Activated CD4-positive, alpha-beta memory T cell treated with anti-CD3 and anti-CD28 coated beads, Interleukin-2, amount 10 ng/mL, durations not matched to agents 7 days and 5 days (primary cell): ENCODE measurements at places on chromosomes 2 and 18. TPM values are rescaled to one million over a fixed set of nuclear protein-coding genes. Genes with fewer than 3 reads are reported as not detected.

GRCh38 chr18:3121259-3121658 is 98.5 kb downstream of the MYOM1 start:
- H3K4me3 ChIP-seq, result no peak overlapping the region
- H3K27ac ChIP-seq, result no peak overlapping the region
- no peaks in the 10 kb centered on the region for H3K27me3 ChIP-seq
- no peaks in the 10 kb centered on the region for H3K4me1 ChIP-seq
- peaks cover 2% of the 10 kb centered on the region for H3K36me3 ChIP-seq
- no peak for DNase-seq

DNA sequence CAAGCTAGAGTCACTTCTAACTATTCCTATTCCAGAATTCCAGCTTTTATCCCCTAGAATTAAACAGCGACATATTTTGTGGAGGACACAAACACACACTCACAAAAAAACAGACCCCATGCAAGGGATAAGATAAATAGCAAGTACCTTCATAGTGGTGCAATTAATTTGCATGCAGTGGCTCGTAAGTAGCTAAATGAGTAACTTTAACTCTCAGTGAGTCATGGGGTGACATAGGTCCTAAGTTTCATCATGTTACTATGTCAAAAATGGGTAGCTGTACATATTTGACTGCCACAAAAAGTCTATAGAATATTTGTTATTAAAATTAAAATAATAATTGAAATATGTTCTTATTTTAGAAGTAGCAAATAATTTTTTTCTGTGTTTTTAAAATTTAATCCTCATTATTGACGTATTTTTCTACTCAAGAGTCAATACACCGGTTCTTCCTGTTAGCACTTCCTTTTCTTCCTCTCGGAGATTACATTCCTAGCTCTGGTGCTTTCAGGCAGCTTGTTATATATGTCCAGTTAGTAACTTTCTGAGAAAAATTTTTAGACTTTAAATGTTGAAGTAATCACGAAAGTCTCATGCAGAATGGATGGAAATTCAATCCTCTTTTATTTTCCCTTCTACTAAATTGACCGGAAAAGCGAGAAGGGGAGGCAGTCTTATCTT is 247.0 kb downstream of the KCNH7 start:
- H3K27me3 ChIP-seq, result no peaks in the 10 kb centered on the region
- DNase-seq, result no peak
- H3K4me3 ChIP-seq, result no peak overlapping the region

DNA sequence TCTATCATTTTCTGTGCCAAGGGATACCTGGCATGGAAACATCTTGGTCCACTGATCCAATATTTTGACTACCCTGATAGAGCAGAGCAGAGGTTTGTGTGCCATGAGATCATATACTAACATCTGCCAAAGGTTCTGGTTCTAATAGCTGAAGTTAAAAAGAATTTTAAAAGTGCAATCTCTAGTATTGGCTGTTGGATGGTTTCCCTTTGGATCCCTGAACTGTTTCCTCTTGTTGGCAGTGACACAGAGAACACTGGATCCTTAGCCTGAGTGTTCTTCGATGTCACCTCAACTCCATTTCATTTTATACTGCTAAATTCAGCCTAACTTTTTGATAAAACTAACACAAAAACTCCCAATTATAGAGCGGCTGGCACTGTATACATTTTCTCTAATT is 169.3 kb upstream of the FBXO11 start:
- no peaks in the 10 kb centered on the region for H3K36me3 ChIP-seq
- H3K4me1 ChIP-seq, result no peaks in the 10 kb centered on the region
- no peak for DNase-seq
- H3K27me3 ChIP-seq, result peaks cover 8% of the 10 kb centered on the region
- no peak overlapping the region for H3K27ac ChIP-seq

- H3K36me3 ChIP-seq, result no peaks in the 10 kb centered on the region
- no peak overlapping the region for H3K4me3 ChIP-seq
- H3K27ac ChIP-seq, result no peak overlapping the region
- no peak for DNase-seq
- no peaks in the 10 kb centered on the region for H3K4me1 ChIP-seq
- peaks cover 9% of the 10 kb centered on the region for H3K27me3 ChIP-seq
Observed at GRCh38 chr2:144671695-144672455, 152.0 kb upstream of the ZEB2 start.

- no peaks in the 10 kb centered on the region for H3K36me3 ChIP-seq
- H3K4me3 ChIP-seq, result no peak overlapping the region
- no peaks in the 10 kb centered on the region for H3K27me3 ChIP-seq
- no peaks in the 10 kb centered on the region for H3K4me1 ChIP-seq
- no peak overlapping the region for H3K27ac ChIP-seq
Observed at GRCh38 chr2:182616471-182617393, 99.3 kb upstream of the DNAJC10 start.

- peaks cover 19% of the 10 kb centered on the region for H3K36me3 ChIP-seq
- H3K27ac ChIP-seq, result peak overlapping the region; percentile 88
- peaks cover 11% of the 10 kb centered on the region for H3K27me3 ChIP-seq
Observed at GRCh38 chr18:5237083-5237722, 40.1 kb upstream of the AKAIN1 start.

GRCh38 chr2:179562330-179562885 is 297.8 kb upstream of the SESTD1 start:
- H3K27ac ChIP-seq, result no peak overlapping the region
- no peak for DNase-seq
- no peaks in the 10 kb centered on the region for H3K4me1 ChIP-seq
- no peaks in the 10 kb centered on the region for H3K36me3 ChIP-seq
- no peak overlapping the region for H3K4me3 ChIP-seq
- H3K27me3 ChIP-seq, result no peaks in the 10 kb centered on the region

- no peaks in the 10 kb centered on the region for H3K27me3 ChIP-seq
- H3K27ac ChIP-seq, result no peak overlapping the region
- no peaks in the 10 kb centered on the region for H3K4me1 ChIP-seq
- H3K4me3 ChIP-seq, result no peak overlapping the region
- no peaks in the 10 kb centered on the region for H3K36me3 ChIP-seq
Observed at GRCh38 chr2:83582589-83582988, 876.5 kb downstream of the SUCLG1 start.

GRCh38 chr2:147698166-147698565 is 146.7 kb upstream of the ACVR2A start:
- no peak overlapping the region for H3K27ac ChIP-seq
- H3K36me3 ChIP-seq, result no peaks in the 10 kb centered on the region
- no peaks in the 10 kb centered on the region for H3K4me1 ChIP-seq
- no peak overlapping the region for H3K4me3 ChIP-seq
- H3K27me3 ChIP-seq, result peaks cover 1% of the 10 kb centered on the region

DNA sequence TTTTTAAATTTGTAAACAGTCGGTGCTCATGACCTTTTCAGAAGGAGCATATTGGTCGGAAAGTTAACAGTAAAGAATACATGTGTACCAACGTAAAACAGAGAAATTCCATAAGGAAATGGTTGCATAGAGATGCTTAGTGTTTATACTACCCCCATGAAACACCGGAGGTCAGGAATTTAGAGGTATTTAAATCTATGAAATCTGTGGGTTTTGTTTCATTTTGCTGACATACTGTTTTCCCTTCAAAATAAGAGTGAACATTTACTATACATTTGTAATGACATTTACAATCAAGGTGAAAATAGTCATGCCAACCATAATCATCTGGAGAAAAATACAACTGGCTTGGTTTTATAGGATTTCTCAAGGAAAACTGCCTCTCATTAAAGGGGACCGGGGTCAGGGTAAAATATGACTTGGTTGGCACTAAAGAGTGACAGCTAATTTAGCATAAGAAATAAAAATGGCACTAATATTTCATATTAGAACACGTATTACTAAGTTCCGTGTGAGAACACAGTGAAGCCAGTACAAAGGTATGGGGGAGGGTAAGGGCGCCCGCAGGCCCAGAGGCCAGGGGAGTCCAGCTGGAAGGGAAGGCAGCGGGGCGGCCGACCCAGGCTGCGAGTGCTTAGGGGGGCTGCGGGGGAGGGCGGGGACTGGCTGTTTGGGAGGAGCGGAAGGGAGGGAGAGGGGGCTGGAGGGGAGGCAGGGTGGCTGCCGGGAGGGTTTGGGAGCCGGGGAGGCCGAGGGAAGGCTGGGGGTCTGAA is 1.1 kb upstream of the RNU4ATAC start:
- peaks cover 63% of the 10 kb centered on the region for H3K4me1 ChIP-seq
- no peak for DNase-seq
- no peaks in the 10 kb centered on the region for H3K27me3 ChIP-seq
- peak overlapping the region; percentile 96 for H3K27ac ChIP-seq
- H3K4me3 ChIP-seq, result peak overlapping the region; percentile 88

- H3K4me3 ChIP-seq, result no peak overlapping the region
- H3K36me3 ChIP-seq, result no peaks in the 10 kb centered on the region
- no peak for DNase-seq
- H3K27ac ChIP-seq, result no peak overlapping the region
Observed at GRCh38 chr2:70509565-70509964, 44.1 kb downstream of the TGFA start.

DNA sequence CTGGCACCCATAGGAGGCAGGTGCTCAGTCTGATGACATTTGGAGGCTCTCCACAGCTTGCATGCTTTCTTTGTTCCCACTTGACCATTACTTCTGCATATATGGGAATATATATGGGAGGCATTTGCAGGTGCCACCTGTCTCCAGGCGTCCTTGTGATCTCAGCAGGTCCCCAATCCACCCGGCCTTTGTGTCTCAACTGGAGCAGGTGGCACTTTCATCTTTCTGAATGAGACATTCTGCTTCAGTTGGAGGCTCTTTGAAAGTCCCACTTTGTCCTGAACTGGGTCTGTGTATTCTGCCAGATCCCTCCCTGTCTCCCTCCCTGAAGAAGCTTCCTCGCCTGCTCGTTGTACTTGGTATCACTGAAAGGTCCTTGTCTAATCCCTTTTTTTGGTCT is 318.1 kb upstream of the EPAS1 start:
- H3K4me3 ChIP-seq, result no peak overlapping the region
- H3K27me3 ChIP-seq, result no peaks in the 10 kb centered on the region
- peaks cover 8% of the 10 kb centered on the region for H3K4me1 ChIP-seq
- no peak overlapping the region for H3K27ac ChIP-seq
- H3K36me3 ChIP-seq, result no peaks in the 10 kb centered on the region
- DNase-seq, result no peak

GRCh38 chr2:238433300-238433915 is 6.7 kb downstream of the ASB1 start:
- peaks cover 63% of the 10 kb centered on the region for H3K36me3 ChIP-seq
- H3K27ac ChIP-seq, result no peak overlapping the region
- H3K4me3 ChIP-seq, result no peak overlapping the region
- H3K27me3 ChIP-seq, result no peaks in the 10 kb centered on the region
- peaks cover 29% of the 10 kb centered on the region for H3K4me1 ChIP-seq

DNA sequence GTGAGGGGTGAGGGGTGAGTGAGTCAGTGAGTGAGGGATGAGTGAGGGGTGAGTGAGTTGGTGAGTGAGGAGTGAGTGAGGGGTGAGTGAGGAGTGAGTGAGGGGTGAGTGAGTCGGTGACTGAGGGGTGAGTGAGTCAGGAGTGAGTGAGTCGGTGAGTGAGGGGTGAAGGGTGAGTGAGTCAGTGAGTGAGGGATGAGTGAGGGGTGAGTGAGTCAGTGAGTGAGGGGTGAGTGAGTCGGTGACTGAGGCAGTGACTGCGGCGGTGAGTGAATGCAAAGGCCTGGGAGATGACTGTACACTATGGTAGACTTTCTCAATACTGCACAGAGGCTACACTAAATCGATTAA is 16.6 kb downstream of the THAP4 start:
- no peak overlapping the region for H3K4me3 ChIP-seq
- DNase-seq, result peak; percentile 56
- H3K4me1 ChIP-seq, result peaks cover 50% of the 10 kb centered on the region

DNA sequence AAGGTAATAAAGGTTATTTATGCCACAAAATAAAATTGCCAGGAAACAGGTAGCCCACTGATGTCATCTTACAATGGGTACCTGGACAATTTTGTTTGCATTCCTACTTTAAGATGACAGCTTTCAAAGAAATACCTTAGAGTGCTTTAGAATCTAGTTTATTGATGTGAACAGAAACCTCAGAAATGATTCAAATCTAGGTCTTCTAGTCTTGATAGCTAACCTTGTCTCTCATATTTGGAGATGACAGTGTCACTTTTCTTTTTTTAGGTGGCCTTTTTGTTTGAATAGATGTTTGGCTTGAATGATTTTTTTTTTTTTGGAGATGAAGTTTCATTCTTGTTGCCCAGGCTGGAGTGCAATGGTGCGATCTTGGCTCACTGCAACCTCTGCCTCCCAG is 69.1 kb downstream of the PIK3C3 start:
- peaks cover 36% of the 10 kb centered on the region for H3K36me3 ChIP-seq
- no peak overlapping the region for H3K27ac ChIP-seq
- H3K4me3 ChIP-seq, result no peak overlapping the region
- DNase-seq, result no peak

DNA sequence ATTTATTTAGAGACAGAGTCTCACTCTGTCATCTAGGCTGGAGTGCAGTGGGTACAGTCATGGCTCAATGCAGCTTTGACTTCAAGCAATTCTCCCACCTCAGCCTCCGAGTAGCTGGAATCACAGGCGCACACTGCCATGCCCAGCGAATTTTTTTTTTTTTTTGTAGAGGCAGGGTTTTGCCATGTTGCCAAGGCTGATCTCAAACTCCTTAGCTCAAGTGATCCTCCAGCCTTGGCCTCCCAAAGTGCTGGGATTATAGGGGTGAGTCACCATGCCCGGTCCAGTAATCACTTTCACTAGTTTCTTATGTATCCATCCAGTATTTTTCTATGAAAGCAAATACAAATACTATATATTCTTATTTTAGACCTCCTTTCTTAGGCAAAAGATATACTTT is 24.0 kb downstream of the PRKAG3 start:
- peaks cover 11% of the 10 kb centered on the region for H3K4me1 ChIP-seq
- no peaks in the 10 kb centered on the region for H3K36me3 ChIP-seq
- no peak overlapping the region for H3K4me3 ChIP-seq
- DNase-seq, result no peak

- H3K4me1 ChIP-seq, result no peaks in the 10 kb centered on the region
- no peaks in the 10 kb centered on the region for H3K27me3 ChIP-seq
- no peaks in the 10 kb centered on the region for H3K36me3 ChIP-seq
- H3K4me3 ChIP-seq, result no peak overlapping the region
- no peak overlapping the region for H3K27ac ChIP-seq
- no peak for DNase-seq
Observed at GRCh38 chr18:55841314-55841713, 253.3 kb upstream of the TCF4 start.

The PAIP2B gene
- 1.8 TPM for total RNA-seq

The COLEC11 gene
- total RNA-seq, result not detected

The FBLN7 gene
- 8.4 TPM for total RNA-seq

The MSTN gene
- total RNA-seq, result not detected

The SPDYA gene
- 1.2 TPM for total RNA-seq

The NLRC4 gene
- 0.30 TPM for total RNA-seq

The CIB4 gene
- not detected for total RNA-seq

The DSC3 gene
- total RNA-seq, result not detected

The BBS5 gene
- total RNA-seq, result 1.1 TPM

The CD8B gene
- total RNA-seq, result 1.7 TPM
